Activated naive CD4-positive, alpha-beta T cell treated with anti-CD3 and anti-CD28 coated beads, Interleukin-2, amount 10 ng/mL, durations not matched to agents 7 days and 5 days (primary cell): ENCODE measurements at places on chromosomes 13 and 19.

DNA sequence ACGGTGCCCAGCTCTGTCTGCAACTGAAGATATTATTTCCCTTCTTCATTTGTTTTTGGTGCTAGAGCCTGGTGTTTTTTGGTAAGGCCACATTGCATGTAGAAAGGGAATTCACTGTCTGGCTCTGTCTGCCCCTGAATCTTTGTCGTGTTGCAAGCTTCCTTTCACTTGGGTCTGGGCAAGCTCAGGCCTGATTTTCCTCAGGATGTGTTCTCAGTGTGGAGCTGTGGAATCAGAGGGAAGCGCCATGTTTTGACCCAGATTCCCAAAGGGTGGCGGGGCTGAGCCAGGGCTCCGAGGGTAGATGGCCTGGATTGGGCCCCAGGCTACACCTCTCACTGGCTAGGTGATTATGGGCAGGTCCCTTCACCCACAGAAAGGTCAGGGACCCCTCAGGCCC, 8.6 kb downstream of the PRKCSH start:
- no peak for DNase-seq

DNA sequence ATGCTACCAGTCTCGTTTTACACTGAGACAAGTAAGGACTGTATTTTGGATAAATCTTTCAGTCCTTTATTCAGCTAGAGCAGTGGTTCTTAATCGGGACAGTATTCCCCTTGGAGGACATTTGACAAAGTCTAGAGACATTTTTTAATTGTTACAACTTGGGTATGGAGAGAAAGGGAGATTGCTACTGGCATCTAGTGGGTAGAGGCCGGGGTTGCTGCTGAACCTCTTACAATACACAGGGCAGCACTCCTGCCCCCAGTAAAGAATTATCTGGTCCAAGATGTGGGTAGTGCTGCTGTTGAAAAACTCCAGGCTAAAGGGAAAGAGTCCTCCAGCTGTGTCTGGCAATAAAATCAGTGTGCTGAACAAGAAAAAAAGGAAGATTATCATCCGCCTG, 334.8 kb downstream of the SLC7A1 start:
- DNase-seq: no peak

GRCh38 chr13:99320693-99321481, 13.7 kb upstream of the GPR183 start:
- no peak for DNase-seq

GRCh38 chr19:45507872-45508416, 665 bp downstream of the VASP start:
- DNase-seq: no peak

GRCh38 chr19:16895467-16896145, 6.8 kb downstream of the F2RL3 start:
- no peak for DNase-seq

GRCh38 chr19:10713317-10713716, 4.6 kb upstream of the DNM2 start:
- DNase-seq: peak; percentile 28

- DNase-seq: no peak
Observed at GRCh38 chr13:21243045-21243897, 66.8 kb downstream of the MRPL57 start.

DNA sequence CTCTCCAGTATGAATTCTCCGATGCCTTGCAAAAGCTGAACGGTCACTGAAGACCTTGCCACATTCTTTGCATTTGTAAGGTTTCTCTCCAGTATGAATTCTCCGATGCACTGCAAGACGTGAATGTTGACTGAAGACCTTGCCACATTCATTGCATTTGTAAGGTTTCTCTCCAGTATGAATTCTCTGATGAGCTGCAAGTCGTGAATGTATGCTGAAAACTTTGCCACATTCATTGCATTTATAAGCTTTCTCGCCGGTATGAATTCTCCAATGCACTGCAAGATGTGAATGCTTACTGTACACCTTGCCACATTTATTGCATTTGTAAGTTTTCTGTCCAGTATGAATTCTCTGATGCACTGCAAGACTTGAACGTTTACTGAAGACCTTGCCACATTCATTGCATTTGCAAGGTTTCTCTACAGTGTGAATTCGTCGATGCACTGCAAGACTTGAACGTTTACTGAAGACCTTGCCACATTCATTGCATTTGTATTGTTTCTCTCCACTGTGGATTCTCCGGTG, 20.0 kb upstream of the ZNF841 start:
- DNase-seq: no peak

DNA sequence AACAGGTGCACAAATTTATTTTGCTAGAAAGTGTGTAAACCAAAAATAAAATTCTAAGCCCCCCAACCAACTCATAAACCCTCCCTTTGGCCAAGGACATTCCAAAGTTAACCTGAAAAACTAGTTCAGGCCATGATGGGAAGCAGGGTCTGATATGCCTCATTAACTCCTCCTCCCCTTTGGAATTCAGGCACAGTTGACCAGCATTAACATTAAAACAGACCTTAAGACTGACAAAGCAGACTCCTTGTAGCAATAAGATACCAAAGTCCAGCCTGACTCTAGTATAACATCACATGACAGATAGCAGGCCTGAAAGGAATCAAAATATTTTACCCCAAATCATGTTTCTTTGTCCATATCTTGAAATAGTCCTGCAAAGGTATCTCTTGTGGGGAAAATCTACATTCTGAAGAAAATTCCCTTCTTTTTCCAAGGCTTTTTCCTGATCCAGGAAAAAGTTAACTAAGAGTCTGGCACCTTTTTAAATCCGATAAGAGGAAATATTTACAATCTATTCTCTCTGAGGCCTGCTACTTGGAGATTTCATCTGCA, 19.7 kb downstream of the NEK5 start:
- DNase-seq: no peak

GRCh38 chr19:49594157-49594992, 3.4 kb downstream of the PRR12 start:
- no peak for DNase-seq

- no peak for DNase-seq
Observed at GRCh38 chr13:78431328-78431727, 172.0 kb downstream of the POU4F1 start.

- no peak for DNase-seq
Observed at GRCh38 chr19:21128901-21129698, 12.7 kb upstream of the ZNF431 start.

- DNase-seq: no peak
Observed at GRCh38 chr13:48493851-48494250, 39.0 kb downstream of the RCBTB2 start.

- no peak for DNase-seq
Observed at GRCh38 chr13:110829486-110829885, 85.4 kb downstream of the ANKRD10 start.

DNA sequence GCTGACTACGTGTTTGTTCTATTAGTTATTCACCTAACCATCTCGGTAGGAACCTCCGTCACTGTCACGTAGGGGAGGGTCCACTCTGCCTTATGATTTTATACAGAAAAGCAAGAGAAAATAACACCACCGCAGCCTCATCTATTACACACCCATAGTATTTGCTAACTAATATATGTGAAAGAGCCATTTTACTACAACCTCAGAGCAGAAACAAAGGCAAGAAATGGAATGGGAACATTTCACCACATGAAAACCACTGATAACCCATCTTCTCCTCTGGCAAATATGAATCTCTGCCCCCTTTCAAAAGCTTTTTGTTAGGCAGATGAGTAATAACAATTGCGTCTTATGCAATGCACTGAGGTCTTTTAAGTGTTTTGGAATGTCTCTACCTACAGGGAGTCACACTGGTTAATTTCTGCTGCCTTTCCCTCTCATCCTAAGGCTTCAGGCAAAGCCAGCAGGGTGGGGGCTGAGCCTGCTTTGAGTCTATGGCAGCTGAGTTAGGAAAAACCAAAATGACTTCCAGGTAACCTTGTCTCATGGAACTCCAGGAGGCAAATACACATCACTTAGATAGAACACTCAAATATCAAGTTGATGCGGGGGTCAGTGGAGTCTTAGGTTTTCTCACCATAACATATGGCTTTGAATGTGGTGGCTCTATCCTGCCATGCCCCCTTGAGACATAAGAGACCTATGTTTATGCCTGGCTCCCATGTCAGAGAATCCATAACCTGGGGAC, 15.0 kb downstream of the TSHZ3 start:
- no peak for DNase-seq

GRCh38 chr19:16825312-16826052, 3.7 kb upstream of the SIN3B start:
- peak; percentile 20 for DNase-seq

DNA sequence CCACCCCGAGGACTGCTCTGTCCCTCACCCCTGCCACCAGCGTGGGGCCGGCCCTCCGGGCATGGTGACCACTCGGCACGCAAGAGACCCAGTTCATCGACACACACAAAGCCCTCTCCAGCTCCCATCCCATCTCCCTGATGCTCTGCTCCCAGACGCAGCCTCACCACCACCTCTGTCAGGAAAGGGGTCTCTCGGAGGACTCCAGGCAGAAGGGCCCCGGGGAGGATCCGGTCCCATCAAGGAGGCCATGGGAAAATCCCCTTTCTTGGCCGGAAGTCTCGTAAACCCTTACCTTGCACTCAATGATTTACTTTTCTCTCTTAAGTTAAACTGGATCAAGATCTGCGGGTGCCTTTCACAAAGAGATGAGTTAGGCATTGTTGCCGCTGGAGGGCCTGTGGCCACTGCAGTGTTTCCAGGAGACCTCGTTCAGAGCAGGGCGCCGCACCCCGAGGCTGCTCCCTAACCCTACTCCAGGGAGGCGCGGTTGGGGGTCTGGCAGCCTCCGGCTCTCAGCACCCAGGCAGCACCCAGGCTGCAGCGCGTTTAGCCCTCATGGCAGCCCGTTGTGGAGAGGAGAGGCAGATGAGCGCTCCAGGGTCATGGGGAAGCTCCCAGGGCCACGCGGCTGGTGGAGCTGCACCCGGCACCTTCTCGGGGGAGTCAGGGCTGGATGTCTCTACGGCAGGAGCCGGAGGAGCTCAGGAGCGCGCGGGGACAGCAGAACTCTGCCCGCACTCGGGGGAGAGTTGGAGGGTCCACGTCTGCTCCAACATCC, 31.0 kb downstream of the C2CD4C start:
- no peak for DNase-seq

GRCh38 chr19:1942934-1943555, 2.1 kb downstream of the CSNK1G2 start:
- DNase-seq: no peak

- no peak for DNase-seq
Observed at GRCh38 chr13:28590461-28590860, 68.5 kb upstream of the POMP start.

DNA sequence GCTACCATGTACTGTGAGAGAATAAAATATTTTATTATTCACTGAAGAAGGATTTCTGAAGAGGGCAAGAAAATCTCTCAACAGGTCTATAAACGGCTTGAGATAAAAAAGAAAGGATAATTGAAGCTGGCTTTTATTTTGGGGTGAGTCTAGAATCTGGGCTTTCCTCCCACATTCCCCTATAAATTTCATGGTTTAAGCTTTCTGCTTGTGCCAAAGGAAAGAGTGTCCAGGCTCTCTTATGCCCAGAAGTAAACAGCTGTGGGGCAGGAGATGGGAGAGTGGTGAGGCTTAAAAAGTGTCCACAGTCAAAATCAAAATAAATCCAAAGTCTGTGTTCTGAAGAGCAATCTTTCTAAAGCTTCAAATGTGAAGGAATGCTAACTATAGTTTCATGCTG, 942.2 kb upstream of the MIR17HG start:
- no peak for DNase-seq

GRCh38 chr19:51002089-51002532, 707 bp upstream of the KLK8 start:
- no peak for DNase-seq

DNA sequence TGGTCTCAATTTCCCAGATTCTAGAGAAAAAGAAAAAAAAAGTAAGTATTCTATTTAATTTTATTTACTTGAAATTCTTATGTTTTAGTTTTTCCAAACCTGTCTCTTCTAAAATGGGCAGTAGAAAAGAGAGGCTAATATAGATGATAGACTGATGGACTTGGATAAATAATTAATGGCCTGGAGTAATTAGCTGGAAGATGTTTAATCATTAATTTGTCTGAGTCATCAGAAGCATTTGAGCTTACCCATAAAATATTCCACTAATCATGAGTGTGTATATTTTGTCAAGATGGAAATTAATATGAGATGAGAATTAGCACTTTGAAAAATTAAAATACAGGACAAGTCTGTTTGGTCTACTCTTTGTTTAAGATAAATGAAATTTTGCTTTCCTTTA, 212.1 kb upstream of the MIR17HG start:
- no peak for DNase-seq

DNA sequence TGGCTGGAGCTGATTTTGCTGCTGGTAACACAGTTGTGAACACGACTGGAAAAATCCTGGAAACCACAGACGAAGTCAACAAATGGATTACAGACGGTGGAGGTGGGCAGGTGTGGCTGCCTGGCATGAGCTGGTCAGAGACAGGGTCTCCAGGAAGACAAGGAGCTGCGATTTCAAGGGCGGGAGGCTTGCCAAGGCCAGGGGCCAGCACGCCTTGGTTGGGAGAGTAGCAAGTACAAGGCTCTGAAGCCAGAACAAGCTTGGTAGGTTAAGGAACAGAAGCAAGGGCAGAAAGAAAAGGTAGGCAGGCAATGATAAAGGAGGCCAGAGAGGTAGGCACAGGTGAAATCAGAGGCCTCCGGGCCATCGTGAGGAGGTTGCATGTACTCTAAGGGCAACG, 50.7 kb upstream of the AMER2 start:
- DNase-seq: no peak

- peak; percentile 97 for DNase-seq
Observed at GRCh38 chr19:2084993-2085720, 11.0 kb downstream of the MOB3A start.

GRCh38 chr13:30792285-30793000, 57.1 kb downstream of the ALOX5AP start:
- no peak for DNase-seq

- DNase-seq: no peak
Observed at GRCh38 chr13:114063545-114064449, 68.6 kb downstream of the RASA3 start.

DNA sequence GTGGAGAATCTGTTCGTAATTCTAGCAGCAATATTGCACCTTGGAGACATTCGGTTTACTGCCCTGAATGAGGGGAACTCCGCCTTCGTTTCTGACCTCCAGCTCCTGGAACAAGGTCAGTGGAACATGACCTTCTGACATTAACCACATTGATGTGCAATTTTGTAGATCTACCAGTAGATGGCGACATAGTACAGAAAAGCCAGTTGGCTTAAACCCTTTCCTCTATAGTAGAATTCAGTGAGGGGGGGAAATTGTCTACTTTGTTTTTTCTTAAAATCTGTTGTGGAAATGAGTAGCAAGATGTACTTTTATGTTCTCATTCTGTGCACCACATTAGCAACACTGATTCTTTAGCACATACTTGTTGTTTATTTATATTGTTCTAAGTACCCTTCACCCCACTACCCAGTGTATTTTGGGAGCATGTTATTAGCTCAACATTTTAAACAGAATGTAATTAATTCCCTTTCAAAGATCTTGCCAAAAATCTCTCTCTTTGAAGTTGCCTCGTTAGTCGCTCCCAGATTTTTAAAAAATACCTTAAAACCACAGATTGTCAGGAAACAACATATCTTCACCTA, 332.2 kb downstream of the MYO16 start:
- DNase-seq: no peak
